Stimulated activated CD4-positive, alpha-beta T cell treated with anti-CD3 and anti-CD28 coated beads, Interleukin-12 subunit alpha, Interleukin-12 subunit beta, amount 100 ng/mL, for 4 hours (primary cell): ENCODE measurements at places on chromosomes 6 and 20.

DNA sequence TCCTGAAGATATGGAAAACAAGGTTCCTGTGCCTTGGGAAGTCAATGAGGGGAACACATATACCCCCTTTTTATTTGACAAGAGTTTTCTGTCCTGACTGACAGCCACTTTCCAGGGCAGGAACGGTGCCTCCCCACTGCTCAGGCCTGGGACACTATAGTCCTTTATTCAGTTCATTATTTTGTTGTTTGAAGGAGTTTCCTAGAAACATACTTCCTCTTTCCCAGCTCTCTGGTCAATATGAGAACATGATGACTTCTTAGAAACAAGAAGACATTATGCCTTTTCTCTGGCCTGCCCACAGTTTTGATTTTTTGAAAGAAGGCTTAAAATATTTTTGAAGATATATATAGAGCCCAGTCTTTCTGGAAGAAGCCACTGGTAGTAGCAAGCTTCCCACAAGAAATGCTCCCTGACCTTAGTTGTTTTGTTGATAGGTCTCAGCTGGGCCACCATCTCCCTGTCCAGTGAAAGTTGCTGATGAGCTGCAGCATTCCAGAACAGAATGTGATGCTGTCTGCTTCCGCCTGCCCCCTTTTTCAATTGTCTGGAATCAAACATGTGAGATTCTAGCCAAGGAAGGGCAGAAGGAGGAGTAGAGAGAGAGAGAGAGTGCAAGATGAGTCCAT, 350.0 kb upstream of the PRND start:
- DNase-seq = no peak

GRCh38 chr6:30857549-30857948, 26.8 kb upstream of the DDR1 start:
- no peak for DNase-seq

GRCh38 chr6:146664871-146665360, 66.1 kb downstream of the ADGB start:
- no peak for DNase-seq

DNA sequence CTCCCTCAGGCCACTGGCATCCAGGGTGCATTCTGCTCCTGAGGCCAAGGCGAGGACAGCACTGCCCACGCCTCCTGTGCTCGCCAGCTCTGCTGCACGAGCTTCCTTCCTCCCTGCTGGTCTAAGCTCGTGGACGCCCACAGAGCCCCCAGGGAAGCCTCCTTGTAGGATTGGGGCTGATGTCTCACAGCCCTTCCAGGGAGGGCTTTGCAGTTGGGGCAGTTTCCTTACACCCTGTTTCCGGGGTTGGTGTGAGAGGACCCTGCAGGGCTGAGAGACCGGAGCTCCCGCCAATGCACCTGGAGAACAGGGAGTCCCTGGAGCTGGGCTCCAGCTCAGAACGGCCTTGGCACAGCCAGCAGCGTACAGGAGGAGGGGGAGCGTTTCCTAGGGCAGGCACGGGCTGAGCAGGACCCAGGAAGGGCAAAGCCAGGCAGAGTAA, 172.4 kb upstream of the PDE10A start:
- DNase-seq = no peak

GRCh38 chr6:117951783-117952182, 44.7 kb downstream of the SLC35F1 start:
- DNase-seq = no peak

DNA sequence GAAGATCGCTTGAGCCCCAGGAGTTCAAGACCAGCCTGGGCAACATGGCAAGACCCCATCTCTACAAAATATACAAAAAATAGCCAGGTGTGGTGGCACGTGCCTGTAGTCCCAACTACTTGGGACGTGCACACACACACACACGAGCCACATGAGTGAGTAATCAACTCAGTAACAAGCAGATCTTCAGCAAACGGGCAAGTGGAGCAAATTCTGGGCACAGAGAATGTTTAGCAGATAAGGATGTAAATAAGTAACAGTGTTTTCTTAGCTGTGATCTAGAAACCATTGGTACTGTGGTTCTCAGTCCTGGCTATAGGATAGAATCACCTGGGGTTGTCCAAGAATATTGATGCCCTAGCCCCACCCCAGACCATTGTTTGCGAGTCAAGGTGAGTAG, 6.1 kb downstream of the PAQR8 start:
- DNase-seq = no peak

DNA sequence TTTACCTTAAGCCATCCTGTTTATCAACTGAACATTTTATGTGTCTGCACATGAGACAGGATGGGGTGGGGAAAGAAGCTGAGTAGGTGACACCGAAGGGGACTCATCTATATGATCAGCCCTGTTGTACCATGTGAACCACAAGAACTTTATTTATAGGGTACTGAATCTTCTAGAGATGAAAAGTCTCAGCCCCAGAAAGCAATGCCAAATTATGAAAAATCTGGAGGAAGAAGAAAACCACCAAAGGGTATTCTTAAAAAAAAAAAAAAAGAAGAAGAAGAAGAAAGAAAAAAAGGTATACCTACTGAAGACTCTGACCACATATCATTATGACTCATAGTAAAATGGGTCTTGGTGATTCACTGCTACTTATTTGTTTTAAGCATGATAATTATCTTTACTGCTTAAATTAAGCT, 39.8 kb upstream of the HBS1L start:
- no peak for DNase-seq

GRCh38 chr6:89925826-89926225, 31.6 kb downstream of the GJA10 start:
- no peak for DNase-seq

GRCh38 chr6:127460465-127460864, 1.3 kb upstream of the KIAA0408 start:
- DNase-seq = no peak

DNA sequence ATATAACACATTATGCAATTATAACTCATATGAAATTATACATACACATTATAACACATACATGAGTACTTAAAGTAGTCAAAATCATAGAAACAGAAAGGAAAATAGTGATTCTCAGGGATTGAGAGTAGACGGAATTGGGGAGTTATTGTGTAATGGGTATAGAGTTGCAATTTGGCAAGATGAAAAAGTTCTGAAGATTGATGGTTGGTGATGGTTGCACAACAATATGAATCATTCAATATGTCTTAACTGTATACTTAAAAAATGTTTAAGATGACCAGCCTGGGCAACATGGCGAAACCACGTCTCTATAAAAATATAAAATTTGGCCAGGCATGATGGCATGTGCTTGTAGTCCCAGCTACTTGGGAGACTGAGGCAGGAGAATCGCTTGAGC, 372.7 kb downstream of the CDKAL1 start:
- DNase-seq = no peak

DNA sequence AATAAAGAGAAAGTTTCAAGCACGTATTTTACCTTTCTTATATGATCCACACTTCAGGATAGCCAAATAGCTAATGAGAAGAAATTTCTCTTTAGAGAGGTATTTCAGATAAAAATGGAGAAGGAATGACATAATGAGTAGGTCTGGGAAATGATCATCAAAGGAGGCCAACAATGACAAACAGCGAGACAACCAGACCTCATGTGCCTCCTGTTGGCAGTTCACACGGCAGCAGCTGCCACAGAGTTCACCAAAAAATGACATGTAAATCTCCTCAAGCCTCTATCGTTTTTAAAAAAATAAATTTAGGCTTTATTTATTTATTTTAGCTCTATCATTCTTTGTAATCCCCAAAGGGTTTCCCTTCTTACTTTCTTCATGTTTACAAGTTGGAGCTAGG, 47.7 kb downstream of the SLC2A12 start:
- DNase-seq = no peak

DNA sequence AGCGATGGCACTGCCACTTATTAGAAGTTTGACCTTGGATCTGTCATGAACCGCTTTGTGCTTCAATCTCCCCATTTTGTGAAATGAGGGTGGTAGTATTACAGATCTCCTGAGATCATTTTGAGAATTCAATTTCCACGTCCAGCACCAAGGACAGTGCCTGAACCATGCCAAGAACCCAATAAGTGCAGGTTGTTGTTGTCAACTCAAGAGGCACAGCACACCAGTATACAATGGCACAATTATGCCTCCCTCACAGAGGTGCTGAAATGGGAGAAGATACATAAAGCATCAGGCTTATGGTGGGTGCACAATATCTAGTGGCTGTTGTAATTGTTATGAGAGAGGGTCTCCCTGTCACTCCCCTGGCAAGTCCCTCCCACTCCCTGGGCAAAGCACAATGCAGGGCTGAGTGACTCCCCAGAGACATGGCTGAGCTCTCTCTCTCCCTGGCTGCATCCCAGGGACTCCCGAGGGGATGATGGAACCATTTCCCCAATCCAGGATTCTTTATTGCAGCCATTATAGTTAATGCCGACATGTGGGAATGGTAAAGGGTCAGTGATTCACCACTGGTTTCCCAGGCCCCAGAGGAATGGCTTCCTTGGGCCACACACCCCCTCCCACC, 78.7 kb downstream of the CDH22 start:
- no peak for DNase-seq

- DNase-seq = no peak
Observed at GRCh38 chr20:30484009-30484748, 773.3 kb upstream of the DEFB115 start.

DNA sequence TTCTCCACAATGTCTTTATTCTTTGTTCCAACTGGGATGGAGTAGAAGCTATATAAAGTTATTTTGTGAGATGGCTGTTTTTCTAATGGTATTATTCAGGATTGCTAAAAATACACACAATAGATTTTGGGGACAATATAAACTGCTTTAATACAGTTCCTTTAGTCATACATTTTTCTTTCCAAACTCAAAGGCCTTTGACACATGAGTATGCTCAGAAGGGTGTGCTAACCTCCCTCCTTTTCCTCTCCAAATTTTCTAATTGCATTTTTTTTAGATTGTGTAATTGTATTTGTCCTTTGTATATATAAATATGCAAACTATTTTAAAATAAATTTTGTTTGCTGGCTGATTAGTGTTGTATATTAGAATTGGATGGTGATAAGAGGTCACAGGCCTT, 119.6 kb upstream of the FOXO3 start:
- DNase-seq = no peak

DNA sequence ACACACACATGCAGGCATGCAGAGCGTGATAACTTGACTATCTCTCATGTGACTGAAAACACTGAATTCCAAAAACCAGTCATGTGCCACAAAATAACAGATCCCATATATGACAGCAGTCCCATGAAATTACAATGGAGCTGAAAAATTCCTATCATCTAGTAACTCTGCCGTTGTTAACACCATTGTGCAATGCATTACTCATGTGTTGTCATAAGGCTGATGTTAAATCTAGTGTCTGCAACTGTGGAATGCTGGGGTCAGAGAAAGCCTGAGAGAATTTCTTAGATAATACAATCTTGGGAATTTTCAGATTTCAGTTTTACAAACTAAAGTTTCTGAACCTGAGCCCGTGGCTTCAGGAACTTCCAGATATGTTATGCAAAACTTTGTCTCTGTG, 70.2 kb downstream of the LYRM4 start:
- DNase-seq = no peak

DNA sequence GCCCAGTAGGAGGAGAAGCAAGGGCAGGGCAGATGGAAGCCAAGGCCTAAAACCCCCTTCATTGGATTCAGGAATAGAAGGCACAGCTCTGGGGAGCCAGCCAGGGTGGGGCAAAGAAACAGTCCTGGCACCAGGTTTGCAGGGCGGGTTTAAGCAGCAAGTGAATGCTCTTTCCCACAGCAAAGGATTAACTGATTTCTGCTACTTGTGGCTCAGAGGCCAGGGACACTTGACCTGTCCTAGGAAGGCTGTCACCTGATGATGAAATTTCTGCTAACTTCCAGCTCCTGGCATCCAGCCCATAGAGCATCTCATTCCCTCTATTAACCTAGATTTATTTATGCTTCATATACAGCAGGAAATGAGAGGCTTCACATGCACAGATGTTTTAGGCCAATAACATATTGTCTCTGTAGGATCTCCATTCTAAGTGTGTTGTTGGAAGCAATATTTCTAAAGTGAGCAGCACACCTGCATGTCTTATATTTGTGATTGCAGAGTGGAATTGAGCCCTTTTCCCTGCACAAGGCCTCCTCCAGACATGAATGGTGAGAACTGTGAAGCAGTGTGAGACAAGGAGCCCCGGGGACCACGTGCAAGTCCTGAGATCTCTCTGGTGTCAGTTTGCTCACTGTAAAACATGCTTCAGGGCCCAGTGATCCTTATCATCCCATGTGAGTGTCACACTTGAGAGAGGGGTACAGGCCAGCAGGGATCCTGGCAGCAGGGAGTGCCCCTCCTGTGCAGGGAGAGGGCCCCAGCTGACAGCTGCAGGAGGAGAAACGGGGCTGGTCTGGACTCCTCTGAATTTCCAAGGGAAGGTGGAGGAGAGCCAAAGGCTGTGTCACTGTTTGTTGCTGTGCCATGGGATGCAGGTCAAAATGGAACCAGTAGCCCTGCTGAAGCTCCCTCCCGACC, 41.1 kb upstream of the CST5 start:
- no peak for DNase-seq

DNA sequence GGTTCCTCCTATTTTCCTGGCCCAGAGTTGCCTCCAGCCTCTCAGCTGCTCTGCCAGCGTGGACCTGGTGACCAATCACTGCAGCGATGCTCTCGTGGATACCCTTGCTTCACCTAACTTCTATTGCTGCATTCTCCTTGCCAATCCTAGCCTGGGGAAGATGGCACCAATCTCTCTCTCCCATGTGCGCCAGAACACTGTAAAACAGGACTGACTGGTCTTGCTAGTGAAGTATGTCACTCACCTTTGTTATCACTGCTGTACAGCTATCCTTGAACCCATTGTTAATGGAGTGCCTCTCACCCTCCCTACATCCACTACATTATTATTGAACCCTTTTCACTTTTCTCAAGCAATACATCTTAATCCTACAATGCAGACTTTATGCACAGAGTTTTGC, 80.1 kb downstream of the LYRM4 start:
- no peak for DNase-seq

GRCh38 chr6:27693766-27694546, 218.2 kb downstream of the OR2B2 start:
- peak; percentile 29 for DNase-seq

DNA sequence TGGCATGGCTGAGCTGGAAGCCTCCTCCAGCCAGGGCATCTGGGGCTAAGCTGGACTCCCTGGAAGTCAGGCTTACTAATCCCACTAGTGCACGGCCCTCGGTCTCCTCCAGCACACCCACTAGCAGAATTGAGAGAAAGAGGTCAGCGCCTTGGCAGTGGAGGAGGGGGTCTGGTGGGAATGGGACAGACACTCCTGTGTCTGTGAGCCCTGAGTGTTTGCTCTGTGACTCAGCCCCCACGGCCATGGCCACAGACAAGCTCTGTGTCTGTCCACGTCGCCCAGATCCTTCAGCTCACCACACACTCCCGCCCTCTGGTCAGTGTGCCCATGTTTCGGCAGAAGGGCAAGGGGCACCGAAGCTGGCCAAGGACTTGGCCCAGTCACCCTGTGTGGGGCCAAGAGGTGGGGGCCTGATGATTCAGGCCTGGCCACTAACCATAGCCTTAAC, 8.8 kb downstream of the MDFI start:
- no peak for DNase-seq

- no peak for DNase-seq
Observed at GRCh38 chr6:43834528-43835155, 64.6 kb downstream of the VEGFA start.

DNA sequence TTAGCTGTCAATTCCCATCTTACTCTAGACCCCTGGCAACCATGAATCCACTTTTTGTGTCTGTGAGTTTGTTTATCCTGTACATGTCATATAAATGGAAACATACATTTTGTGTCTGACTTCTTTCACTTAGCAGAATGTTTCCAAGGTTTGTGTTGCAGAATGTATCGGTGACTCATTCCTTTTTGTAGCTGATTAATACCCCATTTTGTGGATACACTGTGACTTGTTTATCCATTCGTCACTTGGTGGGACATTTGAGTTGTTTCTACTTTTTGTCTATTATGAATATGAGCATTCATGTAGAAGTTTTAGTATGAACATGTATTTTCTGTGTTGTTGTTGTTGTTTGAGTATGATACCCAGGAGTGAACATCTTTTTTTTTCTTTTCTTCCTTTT, 21.4 kb downstream of the CDYL start:
- no peak for DNase-seq
